Iris pigment epithelial cell (primary cell): ENCODE measurements at places on chromosomes 7 and 10.

DNA sequence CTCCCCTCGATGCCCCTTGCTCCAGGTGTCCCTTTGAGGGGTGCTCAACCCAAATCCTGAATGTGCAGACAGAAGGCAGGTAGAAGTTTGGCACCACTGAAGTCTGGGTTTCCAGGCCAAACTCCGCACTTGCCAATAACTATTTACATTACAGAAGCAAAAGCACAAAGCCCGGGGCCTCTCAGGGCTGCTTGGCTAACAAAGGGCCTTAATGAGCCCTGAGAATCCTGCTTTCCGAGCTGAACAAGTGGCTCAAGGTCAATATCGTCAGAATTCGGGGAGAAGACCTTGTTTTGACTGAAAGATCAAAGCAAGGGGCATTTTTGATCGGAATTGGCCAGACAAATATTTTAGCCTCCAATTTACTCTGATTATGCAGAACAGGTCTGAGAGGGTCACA lies 189.9 kb downstream of the HERPUD2 start:
- no peak for DNase-seq

DNA sequence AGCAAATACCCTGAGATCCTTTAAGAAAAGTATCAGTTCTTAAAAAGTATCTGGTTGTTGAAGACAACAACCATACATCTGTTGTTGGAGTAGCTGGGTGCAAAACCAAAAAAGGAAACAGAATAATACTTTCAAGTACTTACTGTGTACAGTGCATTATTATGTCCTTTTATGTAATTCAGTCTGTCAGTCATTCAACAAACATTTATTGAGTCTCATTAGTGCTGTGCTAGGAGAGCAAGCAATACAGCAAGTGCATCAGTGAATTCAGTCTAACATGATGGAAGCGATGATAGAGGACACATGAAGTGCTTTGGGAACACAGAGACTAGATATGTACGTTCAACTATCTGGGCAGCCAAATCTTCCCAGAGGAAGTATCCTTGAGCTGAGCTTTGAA lies 37.4 kb upstream of the KIF5B start:
- DNase-seq = no peak

DNA sequence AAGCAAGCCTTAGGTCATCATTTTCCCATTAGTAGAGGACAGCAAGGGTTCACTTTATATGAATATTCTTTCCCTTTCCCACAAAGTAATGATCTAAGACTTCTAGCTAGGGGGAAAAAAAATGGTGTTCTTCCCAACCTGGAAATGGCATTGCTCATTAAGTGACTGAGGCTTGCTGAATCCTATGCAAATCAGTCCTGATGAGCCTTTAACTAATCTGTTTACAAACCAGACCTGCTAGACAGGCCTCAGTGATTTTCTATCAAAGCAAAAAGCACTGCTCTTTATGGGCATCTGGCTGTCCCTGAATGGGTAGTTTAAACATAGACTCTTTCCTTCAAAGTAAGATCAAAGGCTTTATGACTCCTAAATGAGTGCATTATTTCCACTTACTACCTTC lies 146.3 kb downstream of the HIBADH start:
- DNase-seq = no peak

DNA sequence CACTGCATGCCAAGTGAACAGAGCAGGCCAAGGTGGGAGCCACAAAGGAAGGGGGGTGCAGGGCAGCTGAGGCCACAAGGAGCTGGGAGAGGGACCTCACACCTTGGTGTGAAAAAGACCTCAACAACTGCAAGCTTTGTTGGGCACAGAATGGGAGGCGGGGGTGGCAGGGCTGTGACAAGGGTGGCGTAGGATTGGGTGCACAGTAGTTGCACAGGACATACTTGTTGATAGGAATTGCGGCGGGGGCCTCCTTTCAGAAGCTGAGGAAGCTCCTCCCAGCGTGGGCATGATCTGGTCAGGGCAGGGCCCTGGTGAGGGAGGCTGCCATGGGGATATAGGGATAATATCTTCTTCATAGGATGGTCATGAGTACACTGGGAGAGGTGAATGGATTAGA lies 25.8 kb downstream of the POLL start:
- no peak for DNase-seq

- peak; percentile 91 for DNase-seq
Observed at GRCh38 chr7:116522247-116522646, 2.6 kb upstream of the CAV1 start.

- DNase-seq = no peak
Observed at GRCh38 chr10:69367469-69367868, 49.2 kb downstream of the TACR2 start.

- DNase-seq = no peak
Observed at GRCh38 chr7:101940151-101940550, 122.7 kb downstream of the CUX1 start.

GRCh38 chr7:138515001-138515528 lies 55.0 kb downstream of the TRIM24 start:
- no peak for DNase-seq

- DNase-seq = peak; percentile 32
Observed at GRCh38 chr7:25852211-25852938, 299.6 kb upstream of the NFE2L3 start.

DNA sequence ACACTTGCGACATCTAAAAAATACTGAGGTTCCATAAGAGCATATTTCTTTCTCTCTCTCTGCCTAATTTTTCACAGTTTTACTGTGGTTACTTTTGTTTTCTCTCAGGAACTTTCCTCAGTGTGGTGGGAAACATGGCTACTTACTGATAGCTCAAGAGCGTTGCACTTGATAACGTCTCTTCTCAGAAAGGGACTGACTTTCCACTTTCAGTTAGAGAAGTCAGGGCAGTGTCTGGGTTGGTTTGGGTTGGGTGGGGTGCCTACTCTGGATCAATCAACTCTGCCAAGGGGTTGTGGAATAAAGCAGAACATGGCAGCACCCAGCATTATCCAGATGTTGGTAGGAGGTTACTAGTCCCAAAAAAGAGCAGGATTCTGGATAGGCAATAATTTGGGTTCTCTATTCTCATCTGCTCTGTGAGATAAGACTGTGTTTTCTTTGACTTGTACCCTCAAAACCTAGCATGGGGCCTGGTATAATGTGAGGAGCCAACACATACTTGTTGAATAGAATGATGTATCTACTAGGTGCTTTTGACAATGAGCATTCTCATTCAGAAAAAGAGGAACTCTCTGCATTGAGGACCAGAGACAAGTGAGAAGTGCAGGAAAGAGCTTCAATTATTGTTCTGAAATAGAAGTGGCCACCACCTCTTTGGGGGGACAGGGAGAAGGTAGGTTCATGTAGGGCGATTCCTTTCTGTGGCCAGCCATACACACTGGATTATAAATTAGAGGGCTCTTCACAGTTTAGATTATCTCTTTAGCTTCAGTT lies 315.7 kb downstream of the REEP3 start:
- no peak for DNase-seq

- DNase-seq = no peak
Observed at GRCh38 chr10:103555712-103556111, 62.2 kb downstream of the NEURL1 start.

- peak; percentile 8 for DNase-seq
Observed at GRCh38 chr10:101080933-101081931, 19.4 kb downstream of the KAZALD1 start.

DNA sequence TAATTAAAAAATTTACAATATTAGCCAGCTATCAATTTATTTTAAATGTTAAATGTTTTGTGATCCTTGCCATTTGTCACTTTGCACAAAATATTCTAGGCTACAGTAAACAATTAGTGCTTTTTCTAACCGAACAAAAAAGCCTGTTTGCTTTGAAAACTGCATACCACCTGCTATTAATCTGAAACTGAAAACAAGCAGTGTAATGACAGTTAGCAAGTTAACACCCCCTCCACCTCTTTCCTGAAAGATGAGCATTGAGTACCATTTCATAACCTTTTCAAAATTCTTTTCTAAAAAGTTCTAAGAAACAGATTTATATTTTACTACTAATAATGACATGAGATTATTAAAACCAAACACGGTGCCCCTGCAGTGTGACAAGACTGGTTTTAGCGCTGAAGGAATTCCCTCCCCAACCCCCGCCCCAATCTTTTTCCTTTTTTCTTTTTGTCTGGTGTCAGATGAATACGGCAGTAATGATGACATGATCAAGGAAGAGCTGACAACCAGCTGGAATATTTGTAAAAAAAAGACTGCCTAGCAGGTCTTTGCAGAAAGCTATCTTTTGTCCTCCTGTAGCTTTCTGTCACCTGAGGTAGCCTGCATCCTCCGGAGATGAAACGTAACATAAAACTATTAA lies 175.6 kb downstream of the CHCHD3 start:
- no peak for DNase-seq

DNA sequence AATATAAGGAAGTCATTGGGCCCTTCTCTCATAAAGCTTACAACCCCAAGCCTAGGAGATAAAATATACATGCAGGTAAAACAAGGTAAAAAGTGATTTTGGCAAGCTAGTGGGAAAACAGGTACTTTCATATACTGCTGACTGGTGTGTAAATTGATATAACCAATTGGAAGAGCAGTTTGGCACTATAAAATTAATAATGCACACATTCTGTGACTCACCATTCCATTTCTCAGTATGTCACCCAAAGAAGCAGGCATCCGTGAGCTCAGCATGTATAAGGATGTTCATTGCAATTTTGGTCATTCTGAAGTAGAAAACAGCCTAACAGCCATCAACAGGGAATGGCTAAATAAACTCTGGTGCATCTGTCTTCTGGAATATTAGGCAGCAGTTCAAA lies 2.9 kb downstream of the MACROH2A2 start:
- peak; percentile 34 for DNase-seq

- no peak for DNase-seq
Observed at GRCh38 chr7:64183126-64183742, 23.8 kb upstream of the ZNF735 start.

DNA sequence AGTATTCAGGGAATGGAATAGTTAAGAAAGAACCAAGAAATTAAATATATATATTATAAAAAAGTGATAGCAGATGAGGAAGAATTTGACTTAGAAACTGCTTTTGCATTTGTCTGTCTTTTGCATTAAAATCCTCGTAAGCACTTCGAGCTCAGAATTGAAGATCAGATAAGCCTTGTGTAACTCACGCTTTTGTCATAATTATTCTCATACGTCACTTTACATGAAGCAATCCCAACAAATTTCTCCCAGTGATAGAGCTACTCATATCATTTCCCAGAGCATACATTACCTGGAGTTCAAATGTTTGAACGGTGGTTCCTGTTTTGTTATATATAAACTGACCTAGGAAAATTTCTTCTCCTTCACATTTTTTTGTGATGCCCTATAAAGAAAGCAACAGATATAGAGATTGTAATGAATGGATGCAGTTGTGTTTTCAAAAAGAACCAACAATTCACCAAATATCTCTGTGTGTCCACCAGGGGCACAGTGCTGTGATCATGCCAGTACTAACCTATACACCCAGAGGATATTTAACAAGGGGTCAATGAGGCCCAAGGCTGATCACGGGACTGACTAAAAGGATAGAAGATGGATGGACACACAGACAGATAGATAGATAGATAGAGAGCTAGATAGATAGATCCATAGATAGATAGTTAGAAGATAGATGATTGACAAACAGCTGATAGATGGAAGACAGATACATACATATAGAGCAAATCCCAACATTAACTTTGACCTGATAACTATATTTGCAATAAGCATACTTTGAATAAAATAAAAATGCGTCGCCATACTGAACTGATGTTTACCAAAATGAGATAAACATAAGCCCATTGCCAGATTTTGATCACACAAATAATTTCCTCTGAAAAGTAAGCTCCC lies 9.3 kb upstream of the HUS1 start:
- no peak for DNase-seq

- no peak for DNase-seq
Observed at GRCh38 chr7:47401611-47402570, 180.0 kb downstream of the TNS3 start.

DNA sequence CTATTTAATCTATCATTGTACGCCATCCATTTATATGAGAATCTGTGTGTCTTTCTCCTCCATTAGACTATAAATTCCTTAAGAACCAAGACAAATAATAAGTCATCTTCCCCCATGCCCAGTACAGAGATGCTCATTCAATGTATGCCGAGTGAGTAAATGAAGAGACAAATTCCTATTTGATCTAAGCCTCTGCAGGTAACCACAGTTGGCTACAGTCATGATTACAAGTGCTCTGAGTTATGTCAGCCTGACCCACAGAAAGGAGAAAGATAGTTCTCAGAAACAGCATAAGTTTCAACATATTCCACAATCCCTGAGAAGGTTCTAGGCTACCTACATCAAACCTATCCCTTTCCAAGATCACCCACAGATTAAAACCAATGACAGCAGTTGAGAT lies 46.1 kb downstream of the MPP7 start:
- DNase-seq = no peak

GRCh38 chr7:98049034-98049433 lies 57.6 kb upstream of the LMTK2 start:
- no peak for DNase-seq

- no peak for DNase-seq
Observed at GRCh38 chr10:129918836-129919235, 45.2 kb downstream of the EBF3 start.

DNA sequence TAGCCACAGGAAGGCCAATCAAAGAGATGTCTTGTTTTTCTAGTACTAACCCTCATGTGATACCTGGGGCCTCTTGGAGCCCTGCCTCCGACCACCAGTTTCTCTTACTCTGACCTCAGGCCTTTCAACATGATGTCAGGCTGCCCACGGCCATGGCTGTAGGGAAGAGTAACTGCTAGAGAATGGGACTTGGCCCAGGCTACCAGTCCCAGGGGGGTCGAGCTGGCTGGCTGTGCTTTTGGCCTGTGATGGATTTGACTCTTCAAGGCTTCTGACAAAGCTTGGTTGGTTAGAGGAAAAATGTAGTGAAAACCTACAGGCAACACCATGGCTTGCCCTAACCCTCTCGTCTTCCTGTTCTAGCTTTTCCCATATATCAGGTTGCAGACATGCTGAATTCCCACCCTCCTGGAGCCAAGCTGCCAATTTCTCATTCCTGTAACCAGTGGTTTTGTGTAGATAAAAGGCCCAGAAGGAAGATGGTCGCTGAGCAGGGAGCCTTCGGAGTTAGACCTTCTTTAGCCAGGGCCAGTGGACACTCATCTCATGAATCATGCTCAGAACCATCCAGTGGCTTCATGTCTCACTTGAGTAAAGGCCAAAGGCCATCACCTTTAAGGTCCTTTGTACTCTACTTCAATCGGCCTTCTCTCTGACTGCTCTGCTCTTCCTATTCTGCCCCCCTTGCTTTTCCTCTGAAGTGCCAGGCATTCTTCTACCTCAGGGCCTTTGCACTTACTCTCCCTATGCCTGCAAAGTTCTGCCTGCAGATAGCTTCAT lies 19.7 kb downstream of the SUFU start:
- peak; percentile 72 for DNase-seq
